Neural progenitor cell (in vitro differentiated cells): ENCODE measurements at places on chromosomes 5 and 9.

GRCh38 chr5:88304356-88304755, 35.7 kb upstream of the TMEM161B start:
- peak; percentile 19 for DNase-seq

DNA sequence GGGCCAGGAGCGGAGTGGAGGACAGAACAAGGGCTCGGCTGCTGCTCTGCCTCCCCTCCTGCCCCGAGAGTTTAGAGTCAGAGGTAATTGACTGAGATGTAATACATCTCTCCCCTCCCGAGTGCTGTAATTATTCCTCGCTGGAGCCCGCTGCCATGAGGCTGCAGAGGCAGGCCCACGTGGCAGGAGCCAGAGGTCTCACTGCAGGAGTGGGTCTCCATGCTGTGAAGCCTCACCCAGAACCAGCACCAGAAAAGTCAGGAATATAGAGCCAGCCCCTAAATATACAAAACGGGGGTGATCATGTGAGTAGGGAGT, 2.5 kb downstream of the FAM163B start:
- no peak for DNase-seq

- DNase-seq: no peak
Observed at GRCh38 chr5:174245516-174246075, 200.1 kb downstream of the NSG2 start.

DNA sequence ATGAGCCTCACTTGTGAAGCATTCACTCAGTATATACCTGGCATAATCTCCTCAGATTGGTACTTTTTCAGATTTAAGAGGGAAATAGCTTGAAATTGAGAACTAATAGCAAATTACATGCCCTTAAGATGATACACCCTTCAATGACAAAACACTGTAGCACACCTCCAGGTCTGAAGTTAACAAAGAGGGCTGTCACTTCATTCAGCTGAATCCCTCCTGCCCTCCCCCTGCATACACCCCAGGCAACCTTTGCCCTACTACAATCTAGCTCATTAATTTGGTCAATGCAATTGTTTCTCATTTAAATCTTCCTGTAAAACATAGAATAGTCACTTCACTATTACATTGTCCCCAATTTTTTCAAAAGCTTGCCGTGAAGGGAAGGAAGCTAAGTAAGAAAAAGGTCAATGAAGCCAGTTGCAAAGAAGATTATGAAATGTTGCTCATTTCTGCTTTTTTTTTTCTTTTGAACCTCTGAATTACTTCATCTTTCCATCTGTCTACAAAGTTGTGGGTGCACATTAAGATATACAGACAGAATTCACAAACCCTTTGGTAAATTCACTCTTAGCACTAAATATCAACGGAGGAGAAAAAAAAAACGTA, 294.8 kb upstream of the PTGER4 start:
- no peak for DNase-seq

- DNase-seq: peak; percentile 92
Observed at GRCh38 chr5:65721720-65722574, at the start of the genes NLN and SGTB. TSS of gene NLN (plus strand) at chr5:65722205. CDS start at chr5:65722374, 169 bp downstream. TSS of gene SGTB (minus strand) at chr5:65722109. CDS start at chr5:65720807, 1,302 bp downstream.

DNA sequence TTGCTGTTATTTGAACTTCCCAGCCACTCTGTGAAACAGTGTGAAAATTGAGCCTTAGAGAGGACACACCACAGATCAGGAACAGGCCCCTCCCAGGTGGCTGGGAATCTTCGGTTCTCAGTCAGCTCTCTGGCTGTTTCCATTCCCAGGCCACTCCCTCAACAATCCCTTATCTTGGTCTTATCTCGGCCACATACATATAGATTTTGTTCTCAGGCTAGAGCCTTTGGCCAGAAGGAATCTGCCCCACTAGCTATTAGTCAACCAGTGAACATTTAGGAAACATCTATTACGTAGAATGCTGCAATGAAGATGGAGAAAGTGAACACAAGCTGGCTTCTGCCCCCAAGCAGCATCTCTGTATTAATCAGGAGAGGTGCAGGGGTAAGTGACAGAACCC, 21.0 kb upstream of the WWC1 start:
- no peak for DNase-seq

DNA sequence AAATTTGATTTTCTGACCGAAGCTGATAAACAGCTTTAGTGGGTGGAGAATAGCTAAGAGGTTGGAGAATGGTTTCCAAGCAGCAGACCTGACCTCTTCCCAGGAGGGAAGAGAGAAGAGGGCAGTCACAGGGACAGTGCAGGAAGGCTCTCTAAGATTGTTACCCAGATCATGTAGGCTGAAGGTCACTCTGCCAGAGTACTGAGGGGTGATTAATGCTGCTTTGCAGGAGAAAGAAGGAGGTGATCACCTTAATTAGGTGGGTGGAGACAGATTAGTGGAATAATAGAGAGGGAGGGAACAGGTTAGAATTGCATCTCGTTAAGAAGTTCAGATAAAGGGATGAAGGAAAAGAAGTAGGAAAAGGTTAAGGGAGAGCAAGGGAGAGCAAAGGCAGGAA, 440.5 kb downstream of the BRINP1 start:
- DNase-seq: peak; percentile 56

- no peak for DNase-seq
Observed at GRCh38 chr5:171275841-171276544, 33.1 kb upstream of the TLX3 start.

DNA sequence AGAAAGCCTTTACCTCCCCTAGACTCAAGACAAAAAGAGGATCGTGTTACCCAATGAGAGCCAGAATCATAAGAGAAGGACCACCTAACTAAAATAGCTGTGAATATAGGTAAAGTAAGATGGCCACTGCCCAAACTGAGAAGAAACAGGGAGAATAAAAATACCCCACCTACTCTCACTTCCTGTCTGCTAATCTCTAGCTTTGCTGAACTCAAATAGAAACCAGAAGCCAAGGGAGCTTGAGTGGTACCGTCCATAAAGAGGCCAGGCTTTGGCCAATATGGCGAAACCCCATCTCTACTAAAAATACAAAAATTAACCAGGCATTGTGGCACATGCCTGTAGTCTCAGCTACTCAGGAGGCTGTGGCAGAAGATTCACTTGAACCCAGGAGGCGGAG, 123.0 kb upstream of the FST start:
- no peak for DNase-seq

- no peak for DNase-seq
Observed at GRCh38 chr9:17470036-17470813, 108.6 kb upstream of the SH3GL2 start.

DNA sequence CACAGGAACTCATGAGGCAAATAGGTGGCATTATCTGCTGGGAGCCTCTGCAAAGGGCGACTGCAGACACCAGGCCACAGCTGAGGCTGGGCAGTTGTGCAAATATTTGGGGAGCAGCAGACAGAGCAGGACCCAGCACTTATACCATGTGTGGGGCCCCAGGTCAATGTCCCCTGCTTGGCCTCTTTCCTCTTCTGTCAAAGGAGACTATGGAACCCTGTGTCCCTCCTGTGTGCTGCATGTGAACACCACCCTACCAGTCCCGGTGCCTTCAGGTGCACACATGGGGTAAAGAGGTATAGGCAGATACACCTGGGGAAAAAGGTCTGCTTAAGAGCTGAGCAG, 50.8 kb downstream of the ROR2 start:
- DNase-seq: no peak

GRCh38 chr5:122515709-122516431, 203.8 kb downstream of the SNCAIP start:
- DNase-seq: peak; percentile 86
